ENCODE measurements at places on chromosomes 16 and 17.

DNA sequence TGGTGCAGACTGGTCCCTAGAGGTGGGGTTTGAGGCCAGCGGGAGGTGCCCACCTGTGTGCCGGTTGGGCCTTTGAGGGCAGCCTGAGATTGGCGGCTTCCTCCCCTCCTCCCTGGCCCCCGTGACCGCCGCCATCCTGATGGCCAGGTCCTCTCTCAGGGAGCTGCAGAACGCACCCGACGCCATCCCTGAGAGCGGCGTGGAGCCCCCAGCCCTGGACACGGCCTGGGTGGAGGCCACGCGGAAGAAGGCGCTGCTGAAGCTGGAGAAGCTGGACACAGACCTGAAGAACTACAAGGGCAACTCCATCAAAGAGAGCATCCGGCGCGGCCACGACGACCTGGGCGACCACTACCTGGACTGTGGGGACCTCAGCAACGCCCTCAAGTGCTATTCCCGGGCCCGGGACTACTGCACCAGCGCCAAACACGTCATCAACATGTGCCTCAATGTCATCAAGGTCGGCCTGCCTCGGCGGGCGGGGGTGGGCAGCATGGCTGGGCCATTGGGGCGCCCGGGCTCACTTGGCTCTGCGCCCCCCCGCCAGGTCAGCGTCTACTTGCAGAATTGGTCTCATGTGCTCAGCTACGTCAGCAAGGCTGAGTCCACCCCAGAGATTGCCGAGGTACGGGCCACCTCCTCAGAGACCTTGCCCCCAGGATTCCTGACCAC, 2.8 kb downstream of the GPS1 start:
- H3K27me3 ChIP-seq, result no peaks in the 10 kb centered on the region
- H3K4me3 ChIP-seq, result no peak overlapping the region
- H3K36me3 ChIP-seq, result no peaks in the 10 kb centered on the region
- peaks cover 6% of the 10 kb centered on the region for H3K4me1 ChIP-seq
- DNase-seq, result no peak
- no peak overlapping the region for H3K27ac ChIP-seq

GRCh38 chr17:7717756-7718350, 309 bp downstream of the DNAH2 start:
- peaks cover 3% of the 10 kb centered on the region for H3K27me3 ChIP-seq
- peak; percentile 43 for DNase-seq
- H3K36me3 ChIP-seq, result no peaks in the 10 kb centered on the region

DNA sequence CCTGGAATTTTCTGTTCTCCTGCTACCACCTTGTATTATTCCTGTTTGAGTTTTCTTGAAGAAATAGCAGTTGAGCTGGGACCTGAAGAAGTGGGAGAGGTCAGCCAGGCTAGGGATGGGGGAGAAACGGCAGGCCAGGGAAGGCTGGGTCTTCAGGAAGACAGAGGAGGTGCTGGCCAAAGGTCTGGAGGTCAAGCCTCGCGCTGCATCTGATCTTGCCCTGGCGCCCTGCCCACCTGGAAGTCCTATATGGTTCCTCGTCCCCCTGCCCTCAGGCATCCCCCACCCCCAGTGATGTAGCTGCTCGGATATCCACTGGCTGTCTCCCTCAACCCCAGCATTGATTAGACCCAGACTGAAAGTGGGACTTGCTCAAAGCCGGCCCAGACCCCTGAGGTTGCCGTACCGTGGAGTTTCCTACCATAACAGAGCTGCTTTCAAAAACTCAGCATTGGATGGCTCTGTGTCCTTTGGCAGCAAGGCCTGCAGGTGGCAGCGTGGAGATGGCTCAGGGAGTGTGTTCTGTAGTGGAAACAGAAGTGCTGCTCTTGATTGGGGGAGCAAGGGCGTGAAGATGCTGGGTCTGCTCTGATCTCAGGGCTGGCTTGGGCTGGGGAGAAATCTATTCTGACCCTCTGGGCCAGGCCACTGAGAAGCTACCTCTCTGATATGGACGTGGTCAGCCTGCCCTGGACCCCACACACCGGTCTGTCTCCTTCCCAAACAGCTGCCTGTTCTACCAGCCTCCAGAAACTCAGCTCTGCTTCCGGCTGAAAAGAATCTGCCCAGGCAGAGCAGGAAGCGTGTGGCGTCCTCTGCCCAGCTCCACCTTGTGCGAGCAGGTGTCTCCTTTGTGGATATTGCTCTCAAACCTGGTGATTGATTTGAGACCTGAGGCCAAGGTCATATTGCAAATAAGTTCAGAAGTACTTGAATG, 107.0 kb upstream of the CACNG5 start:
- H3K27ac ChIP-seq, result no peak overlapping the region
- DNase-seq, result peak; percentile 68
- no peaks in the 10 kb centered on the region for H3K27me3 ChIP-seq
- no peaks in the 10 kb centered on the region for H3K36me3 ChIP-seq

DNA sequence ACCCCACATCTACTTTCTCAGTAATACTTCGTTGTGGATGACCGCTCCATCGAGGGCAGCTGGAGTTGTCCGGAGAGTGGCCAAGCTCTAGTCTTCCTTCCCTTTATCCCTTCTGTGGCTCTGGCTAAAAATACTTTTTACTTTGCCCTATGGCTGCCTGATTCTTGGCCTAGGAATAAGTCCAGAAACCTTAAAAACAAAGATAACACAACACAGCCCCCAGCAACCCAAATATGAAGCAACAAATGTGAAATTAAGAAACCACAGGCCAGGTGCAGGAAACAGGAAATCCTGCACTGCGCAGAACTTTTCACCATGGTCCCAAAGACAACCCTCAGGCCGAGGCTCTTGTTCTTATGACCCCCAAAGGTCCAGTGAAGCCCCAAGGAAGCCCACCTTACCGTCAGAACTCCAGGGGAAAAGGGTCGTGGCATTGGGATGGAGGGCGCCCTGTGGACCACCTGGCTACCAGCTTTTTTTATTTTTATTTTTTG, 26.0 kb downstream of the TK2 start:
- no peak for DNase-seq
- no peaks in the 10 kb centered on the region for H3K27me3 ChIP-seq
- H3K36me3 ChIP-seq, result no peaks in the 10 kb centered on the region
- H3K27ac ChIP-seq, result no peak overlapping the region

GRCh38 chr17:41663451-41664171, 25.1 kb upstream of the EIF1 start:
- H3K4me1 ChIP-seq, result peaks cover 5% of the 10 kb centered on the region
- DNase-seq, result no peak

DNA sequence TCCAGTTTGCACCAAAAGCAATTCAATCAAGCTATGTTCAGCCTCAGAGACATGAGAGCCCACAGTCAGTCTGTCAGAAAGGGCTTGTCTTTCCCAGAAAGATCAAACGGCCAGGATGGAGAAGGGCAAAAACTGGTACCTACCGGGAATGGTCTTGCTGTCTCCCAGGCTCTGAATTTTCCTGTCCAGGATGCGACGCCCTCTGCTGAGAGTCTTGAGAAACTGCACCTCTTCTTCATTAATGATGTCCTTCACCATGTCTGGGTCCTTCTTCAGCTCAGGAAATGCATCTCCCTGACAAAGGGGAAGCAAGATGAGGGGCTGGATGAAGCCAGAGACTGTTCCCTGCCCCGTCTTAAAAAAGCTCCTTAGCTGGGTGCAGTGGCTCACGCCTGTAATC, 15.8 kb upstream of the EXOSC6 start:
- H3K27me3 ChIP-seq, result no peaks in the 10 kb centered on the region
- H3K27ac ChIP-seq, result no peak overlapping the region
